Esophagus muscularis mucosa (tissue), 4 donors: ENCODE measurements at places on chromosomes 11 and 22. TPM values are rescaled to one million over a fixed set of nuclear protein-coding genes. Genes with fewer than 3 reads are reported as not detected.

GRCh38 chr11:102166175-102167064, 56.2 kb downstream of the YAP1 start:
- DNase-seq, result no peak

The CRKL gene
- total RNA-seq, result 54.6 TPM

The ATXN10 gene
- 78.7 TPM for total RNA-seq

The RPS6KB2 gene
- 34.0 TPM for total RNA-seq

The CDPF1 gene
- 8.3 TPM for total RNA-seq

DNA sequence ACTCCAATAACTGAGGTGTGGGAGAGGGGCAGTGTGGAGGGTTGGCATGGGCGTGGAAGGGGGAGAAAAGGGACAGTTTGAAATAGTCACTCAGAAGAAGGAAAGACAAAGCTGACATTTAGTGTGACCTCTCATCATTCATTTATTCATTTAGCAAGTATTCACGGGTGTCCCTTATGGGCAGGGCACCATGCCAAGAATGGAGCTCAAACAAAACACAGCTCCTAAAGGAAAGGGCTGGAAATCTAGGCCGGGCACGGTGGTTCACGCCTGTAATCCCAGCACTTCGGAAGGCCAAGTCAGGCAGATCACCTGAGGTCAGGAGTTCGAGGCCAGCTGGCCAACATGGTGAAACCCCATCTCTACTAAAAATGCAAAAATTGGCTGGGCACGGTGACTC, 19.4 kb upstream of the DGKZ start:
- no peak for DNase-seq

The MPZL2 gene
- 31.6 TPM for total RNA-seq

DNA sequence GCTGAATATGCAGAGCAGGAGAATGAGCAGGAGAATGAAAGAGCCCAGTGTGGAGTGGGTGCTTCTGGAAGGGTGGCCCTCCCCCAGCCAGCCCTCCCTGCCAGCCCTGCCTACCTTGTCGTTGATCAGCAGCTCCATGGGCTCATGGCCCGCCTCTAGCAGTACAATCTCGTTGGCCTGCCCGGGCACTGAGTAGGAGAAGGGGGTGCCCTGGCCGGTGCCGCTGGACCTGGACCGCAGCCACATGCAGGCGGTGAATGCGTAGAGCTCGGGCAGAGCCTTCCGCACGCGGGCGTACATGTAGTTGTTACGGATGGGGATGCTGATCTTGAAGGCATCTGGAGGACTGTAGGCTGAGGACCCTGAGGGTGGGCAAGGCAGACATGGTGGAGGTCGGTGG, 17.4 kb downstream of the NPTXR start:
- no peak for DNase-seq

The GPR83 gene
- total RNA-seq, result 0.32 TPM

DNA sequence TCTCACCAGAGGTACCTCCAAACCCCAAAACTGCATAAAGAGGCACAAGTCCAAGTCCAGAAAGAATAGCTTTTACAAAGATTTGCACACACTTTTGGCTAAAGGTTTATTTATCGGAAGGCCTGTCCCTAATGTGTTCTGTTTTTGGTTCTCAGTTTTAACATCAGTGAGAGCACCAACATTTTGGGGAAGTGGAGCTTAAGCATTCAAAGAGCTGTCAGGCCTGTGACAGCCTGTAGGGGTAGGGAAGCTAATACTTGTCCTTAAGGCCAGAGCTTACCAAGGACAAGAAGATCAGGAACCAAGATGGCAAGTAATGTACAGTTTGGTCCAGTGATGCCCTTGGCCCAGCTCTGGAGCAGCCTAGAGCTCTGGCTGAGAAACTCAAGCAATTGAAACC, 38.9 kb upstream of the SCUBE2 start:
- no peak for DNase-seq

The EXPH5 gene
- 1.4 TPM for total RNA-seq

- DNase-seq, result no peak
Measured at GRCh38 chr22:49023161-49023878, 804.4 kb downstream of the BRD1 start.

- DNase-seq, result no peak
Measured at GRCh38 chr11:5643585-5643984, 18.8 kb downstream of the TRIM34 start.

- no peak for DNase-seq
Measured at GRCh38 chr11:114050258-114050927, 9.1 kb upstream of the ZBTB16 start.

DNA sequence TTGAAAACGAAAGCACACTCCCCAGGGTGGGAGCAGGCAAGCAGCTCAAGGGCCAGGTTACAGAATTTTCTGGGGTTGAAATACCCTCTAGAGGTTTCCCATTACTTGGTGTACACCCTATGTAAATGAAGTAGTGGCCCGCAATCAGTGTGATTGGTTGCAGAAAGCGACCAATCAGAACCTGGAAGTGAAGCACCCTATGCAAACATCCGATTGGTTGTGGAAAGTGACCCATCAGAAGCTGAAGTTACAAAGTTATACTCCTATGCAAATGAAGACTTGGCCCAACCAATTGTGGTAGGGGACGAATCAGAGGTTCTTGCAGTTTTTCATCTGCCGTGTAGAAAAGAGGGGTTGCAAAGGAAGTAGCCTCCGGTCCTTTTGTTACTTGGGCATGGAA, 19.2 kb downstream of the PRR5 start:
- DNase-seq, result no peak

GRCh38 chr22:30239488-30240405, 6.8 kb downstream of the LIF start:
- DNase-seq, result no peak

DNA sequence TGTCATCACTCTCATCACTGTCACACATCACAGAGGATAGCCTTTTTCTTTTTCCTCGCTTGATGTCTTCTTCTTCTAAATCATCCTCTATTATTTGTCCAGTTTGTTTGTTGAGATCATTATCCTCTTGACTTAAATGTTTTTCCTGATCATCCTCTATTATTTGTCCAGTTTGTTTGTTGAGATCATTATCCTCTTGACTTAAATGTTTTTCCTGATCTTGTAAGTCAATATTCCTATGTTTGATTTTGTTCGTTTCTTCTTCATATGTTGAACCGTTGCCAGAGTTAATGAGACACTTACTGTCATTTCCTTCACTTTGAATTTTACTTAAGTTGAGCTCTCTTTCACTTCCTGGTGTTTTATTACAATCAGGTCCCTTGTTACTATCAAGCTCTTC, 5.6 kb downstream of the CCDC82 start:
- DNase-seq, result no peak

The ALG12 gene
- total RNA-seq, result 25.2 TPM

DNA sequence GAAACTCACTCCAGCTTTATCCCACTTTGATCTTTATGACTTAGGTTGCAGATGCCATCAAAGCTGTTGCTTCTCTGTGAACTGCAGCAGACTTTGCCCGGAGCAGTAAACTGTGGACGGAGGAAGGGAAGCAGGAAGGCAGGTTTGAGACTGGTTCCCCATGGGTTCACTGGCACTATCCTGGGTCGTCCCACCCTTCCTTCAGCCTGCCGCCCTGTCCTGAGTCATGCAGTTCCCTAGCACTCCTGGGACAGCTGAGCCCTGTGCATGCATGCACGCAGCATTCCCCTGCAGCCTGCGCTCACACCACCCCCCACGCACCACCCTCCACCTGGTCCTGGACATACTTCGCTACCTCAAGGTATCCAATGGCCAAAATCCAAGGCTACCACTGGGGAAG, 23.5 kb upstream of the P2RY2 start:
- DNase-seq, result no peak

The SPI1 gene
- 34.6 TPM for total RNA-seq

- DNase-seq, result no peak
Measured at GRCh38 chr11:44873537-44873936, 77.1 kb downstream of the TP53I11 start.

- DNase-seq, result no peak
Measured at GRCh38 chr11:82731691-82732277, 1.9 kb downstream of the FAM181B start.

DNA sequence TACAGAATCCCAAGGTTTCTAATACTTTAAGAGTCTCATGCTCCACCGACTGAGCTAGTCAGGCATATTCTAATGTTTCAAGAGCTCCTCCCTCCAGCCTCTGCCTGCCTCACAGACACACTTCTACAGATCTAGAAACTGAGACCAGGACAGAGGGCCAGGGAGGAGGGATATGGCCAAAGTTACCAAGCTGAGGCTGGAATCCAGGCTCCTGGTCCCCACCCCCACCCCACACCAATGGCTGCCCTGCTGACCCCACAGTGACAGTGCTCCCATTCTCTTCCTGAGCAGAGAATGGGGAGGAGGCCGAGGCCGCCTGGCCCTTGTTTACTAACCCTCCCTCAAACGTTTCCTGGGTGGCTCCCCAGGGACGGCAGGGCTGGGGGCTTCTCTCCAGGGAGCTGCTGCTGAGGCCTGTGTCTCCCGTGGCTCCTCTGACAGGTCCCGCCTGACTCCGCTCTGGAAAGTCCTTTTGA, 2.2 kb downstream of the PLEKHB1 start:
- DNase-seq, result no peak

The DEPDC7 gene
- 2.3 TPM for total RNA-seq

The KRTAP5-8 gene
- total RNA-seq, result not detected

- DNase-seq, result no peak
Measured at GRCh38 chr11:97461934-97462333, 1072.1 kb downstream of the JRKL start.
